ENCODE measurements at places on chromosomes 5 and 9.

DNA sequence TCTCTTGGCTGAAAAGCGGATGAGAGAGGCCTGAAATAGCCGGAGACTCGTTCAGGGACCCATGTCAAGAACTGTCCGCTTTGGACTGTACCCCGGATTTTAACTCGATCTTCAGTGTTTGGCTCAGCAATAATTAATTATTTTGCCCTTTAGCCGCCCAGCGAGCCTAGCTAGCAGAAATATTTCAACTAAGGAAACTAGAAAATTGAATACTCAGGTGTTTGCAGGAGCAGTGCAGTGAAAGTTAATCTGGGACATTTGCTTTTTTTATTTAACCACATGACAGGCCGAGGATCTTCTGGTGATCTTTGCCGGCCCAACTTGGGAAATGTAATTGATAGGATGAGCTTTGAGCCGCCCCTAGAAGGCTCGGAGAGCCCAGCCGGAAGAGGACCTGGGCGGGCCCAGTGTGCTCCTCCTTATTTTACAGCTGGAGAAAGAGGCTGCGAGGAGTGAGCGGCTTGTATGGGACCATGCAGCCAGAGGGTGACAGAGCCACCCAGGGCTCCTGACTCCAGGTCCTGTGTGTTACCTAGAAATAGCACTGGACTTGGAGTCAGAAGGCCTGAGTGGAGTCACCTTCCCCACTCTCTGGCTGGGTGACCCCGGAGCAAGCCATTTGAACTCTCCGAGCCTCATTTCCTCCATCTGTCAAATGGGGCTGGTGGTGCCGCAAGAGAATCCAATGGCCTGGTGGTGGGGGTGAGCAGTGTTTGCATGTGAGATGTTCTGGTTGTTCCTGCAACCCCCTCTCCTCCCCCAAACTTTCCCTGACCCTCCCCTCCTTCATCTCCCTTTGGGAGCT is 2.4 kb downstream of the PPARGC1B start:
- DNase-seq = no peak

- no peak for DNase-seq
Observed at GRCh38 chr5:84392836-84393235, 8.2 kb upstream of the EDIL3 start.

GRCh38 chr5:32223972-32224609 is 50.0 kb upstream of the GOLPH3 start:
- no peak for DNase-seq

- no peak for DNase-seq
Observed at GRCh38 chr5:119289438-119290044, 66.3 kb upstream of the TNFAIP8 start.

GRCh38 chr5:30343707-30344106 is 849.8 kb upstream of the CDH6 start:
- no peak for DNase-seq

DNA sequence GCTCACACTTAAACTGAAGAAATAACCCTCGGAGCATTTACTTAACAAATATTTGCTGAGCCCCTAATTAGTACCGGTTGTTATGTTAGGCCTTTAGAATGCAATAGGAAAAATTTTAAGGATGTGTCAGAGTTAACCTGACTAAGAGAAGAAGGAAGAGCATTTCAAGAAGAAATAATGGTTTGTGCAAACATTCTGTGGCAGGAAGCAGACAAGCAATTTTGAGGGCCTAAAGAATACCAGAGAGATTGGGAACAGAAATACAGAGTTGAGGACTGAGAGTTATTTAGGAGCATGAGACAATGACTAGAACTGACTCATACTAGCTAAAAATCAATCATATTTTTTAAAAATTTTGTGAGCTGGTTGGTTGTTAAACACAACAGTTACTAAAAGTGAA is 218.8 kb downstream of the PRR16 start:
- DNase-seq = no peak

GRCh38 chr9:113675475-113675941 is 200.6 kb upstream of the ZNF618 start:
- DNase-seq = no peak

DNA sequence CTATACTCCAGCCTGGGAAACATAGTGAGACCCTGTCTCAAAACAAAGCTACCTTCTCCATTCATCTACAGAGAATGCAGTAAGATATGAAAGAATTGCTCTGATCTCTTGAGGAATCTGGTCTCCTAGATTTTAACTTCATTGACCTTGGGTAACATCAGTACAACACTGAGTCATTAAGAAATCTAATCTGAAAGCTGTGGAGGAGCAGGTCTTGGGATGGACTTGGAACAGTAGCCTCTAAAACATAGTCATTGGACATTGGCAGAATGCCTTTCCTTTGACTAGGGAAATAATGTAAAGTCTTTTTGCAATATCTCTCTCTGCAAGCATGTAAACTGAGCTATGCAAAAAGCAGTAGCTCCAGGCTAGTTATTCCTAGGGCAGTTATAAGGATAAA is 58.1 kb downstream of the KCNN2 start:
- DNase-seq = no peak

- peak; percentile 79 for DNase-seq
Observed at GRCh38 chr9:89000973-89001916, 10.0 kb downstream of the S1PR3 start.

DNA sequence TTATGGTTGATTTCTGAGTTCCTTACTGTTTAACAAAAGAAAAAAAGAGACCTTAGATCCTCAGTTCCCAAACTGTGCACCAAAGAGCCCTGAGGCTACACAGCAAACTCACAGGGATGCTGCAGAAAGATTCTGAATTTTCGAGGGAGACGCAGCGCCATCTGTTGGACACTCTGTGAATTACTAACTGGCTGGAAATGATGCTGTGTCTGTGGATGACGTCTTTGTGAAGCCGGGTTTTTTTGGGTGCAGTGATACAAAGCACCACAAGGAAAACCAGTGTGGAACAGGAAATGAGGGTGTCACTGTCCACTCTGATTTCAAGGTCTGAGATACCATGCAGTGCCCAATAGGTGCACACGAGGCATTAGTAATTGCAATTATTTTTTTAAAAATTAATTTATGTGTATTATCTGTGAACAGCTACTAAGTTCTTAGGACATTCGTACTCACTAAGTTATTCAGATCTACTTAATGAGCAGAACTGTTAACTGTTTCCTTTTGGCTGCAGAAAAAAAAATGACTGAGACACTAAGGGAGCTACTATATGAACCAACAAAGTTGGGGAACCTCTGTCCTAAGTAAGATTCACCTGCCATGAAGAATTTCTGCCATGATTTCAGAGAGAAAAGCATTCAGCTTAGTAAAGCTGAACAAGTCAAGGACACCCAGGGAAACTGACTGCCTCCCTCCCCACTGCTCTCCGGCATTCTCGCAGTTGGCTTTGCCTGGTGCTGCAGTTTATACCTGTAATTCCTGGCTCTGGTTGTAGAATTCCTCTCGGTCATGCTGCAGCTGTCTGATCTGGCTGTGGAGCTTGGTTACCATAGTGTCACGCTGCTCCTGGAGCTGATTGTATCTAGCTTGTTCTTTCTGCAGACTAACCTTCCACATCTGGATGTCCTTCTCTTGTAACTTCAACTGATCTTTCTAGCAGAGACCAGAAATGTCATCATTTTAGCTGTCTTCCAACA is 23.4 kb downstream of the SPACA9 start:
- peak; percentile 79 for DNase-seq

DNA sequence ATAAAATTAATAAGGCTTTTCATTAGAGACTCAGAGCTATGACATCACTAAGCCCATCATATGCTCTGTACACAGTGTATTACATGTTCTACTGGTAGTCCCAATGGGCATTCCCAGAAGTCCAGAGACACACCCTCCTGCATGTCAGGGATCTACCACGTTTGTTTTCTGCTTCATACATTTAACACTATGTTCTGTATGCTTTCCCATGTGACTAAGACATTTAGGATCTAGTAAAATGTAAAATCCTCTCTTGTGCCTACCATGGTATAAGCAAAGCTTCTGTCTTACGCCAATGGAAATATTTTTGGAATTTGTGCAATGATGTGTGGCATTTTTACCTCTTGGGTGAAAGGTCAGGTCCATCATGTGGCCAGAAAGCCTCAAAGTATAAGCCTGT is 192.4 kb downstream of the ADAMTSL1 start:
- DNase-seq = no peak

GRCh38 chr9:129626625-129627284 is 792 bp downstream of the NTMT1 start:
- DNase-seq = no peak

- DNase-seq = no peak
Observed at GRCh38 chr5:117497601-117498000, 923.0 kb upstream of the SEMA6A start.

- DNase-seq = no peak
Observed at GRCh38 chr9:36165826-36166167, 3.4 kb upstream of the CCIN start.

DNA sequence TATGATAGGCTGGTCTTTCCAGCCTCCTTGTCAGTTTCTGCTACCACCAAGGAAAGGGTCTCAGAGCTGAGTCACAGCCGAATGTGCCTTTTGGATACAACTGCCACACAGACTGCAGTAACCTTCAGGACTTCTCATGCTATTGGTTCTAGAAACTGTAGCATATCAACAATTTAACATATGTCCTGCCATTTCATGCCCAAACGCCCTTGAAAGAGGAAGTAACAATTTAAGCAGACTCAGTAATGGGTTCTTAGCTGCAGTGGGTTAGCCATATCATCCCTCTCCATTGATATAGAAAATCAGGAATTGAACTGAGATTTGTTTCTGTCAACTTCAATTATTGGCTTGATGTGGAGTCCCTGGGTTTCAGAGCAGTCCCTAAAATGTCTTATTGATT is 4.1 kb upstream of the CLK4 start:
- no peak for DNase-seq

GRCh38 chr9:123129423-123129822 is 96.0 kb downstream of the GPR21 start:
- no peak for DNase-seq

GRCh38 chr5:169416583-169417196 is 115.8 kb upstream of the SLIT3 start:
- DNase-seq = no peak

DNA sequence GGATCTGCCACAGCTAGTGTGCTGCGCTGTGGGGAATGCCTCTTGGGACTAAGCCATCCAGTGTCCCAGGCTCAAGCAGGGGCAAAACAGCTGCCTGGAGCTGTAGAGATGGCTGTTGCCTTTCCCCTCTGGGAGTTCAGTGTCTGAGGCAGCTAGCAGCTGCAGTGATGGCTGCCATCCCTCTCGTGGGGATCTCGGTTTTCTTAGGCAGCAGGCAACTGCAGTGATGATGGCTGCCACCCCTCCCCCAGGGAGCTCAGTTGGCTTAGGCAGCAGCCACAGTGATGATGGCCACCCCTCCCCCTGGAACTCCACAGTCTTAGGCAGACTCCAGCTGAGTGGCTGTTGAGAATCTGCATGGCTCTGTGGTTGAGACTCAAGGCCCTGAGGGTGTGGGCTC is 1389.2 kb upstream of the NUDT12 start:
- no peak for DNase-seq

GRCh38 chr5:180366326-180366725 is 13.2 kb upstream of the GFPT2 start:
- peak; percentile 84 for DNase-seq

DNA sequence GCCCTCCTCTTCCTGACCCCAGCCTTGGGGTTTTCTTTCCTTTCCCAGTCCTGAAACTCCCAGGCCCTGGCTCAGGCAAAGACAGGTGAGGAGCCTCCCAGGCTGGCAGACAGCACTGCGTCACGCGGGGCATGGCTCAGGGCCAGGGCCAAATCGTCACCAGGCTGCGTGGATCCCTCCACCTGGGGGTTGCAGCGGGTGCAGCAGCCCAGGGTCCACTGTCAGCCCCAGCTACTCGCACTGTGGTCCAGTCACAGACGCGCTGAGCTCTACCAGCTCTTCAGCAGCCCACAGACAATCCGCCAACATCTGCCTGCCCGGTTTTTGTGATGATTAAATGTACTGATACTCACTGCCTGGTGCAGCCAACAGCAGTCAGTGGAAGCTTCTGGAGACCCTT is 12.1 kb downstream of the FAM78A start:
- no peak for DNase-seq

GRCh38 chr5:39394946-39395345 is 29.8 kb downstream of the DAB2 start:
- no peak for DNase-seq

GRCh38 chr5:177609076-177610059 is 9.4 kb downstream of the B4GALT7 start:
- DNase-seq = no peak

DNA sequence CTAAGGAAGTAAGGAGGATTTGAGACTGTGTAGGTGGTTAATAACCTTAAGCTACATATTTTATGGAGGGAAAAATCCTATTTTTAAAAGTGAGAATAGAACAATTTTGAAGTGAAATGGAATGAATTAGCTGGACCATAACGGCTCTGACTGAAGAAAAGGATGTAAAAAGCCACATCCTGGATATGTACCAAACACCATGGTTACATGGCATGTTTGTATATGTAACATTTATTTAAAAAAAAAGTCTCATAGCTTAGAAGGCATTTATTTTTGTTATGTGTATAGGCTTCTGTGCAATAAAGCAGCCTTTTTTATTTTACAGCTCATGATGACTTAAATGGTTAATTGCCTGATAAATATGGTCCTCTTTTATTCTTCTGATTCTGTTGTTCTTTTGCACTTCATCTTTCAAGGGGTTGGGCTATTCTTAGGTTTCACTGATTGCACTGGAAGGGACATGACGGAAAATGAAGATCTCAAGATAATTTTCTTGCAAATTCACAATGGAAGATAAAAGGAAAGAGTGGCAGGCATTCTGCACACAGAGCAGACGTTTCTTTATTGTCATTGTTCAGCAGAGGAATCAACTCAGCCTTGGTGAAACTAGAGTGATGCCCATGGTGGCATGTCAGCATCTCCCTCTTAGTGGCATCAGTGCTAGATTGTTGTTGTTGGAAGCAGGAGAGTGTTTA is 63.1 kb downstream of the DOCK8 start:
- DNase-seq = no peak

DNA sequence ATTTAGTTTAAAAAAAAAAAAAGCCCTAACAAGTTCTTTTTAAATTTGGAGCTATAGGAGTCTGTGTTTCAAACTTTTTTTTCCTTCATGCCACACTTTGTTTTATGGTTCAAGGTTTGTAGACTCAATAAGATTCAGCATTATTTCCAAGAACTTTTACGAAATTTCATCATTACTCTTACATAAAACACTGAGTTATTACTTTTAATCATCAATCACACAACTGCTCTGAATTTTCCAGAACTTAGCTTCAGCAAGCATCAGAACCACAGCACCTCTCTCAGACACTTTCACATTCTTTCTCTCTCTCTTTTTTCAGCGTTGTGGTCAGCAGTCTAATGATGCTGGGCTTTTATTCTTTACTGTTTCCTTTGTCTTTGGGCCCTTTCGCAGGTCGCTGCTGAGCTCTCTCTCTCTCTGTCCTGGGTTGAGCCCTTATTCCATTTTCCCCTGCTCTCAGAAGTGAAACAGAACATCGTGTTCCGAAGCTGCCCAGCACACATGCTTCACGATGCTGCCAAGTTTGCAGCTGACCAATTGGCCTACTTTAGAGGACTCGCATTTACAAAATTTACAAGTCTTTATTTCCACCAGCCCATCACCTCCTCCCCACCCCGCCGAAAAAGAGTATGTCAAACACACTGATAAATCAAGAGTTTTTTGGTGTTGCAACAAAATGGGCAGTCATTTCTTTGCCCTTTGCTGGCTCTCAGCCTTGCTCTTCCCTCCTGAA is 44.6 kb upstream of the PIK3R1 start:
- DNase-seq = peak; percentile 84

GRCh38 chr9:4102078-4102477 is 197.8 kb downstream of the GLIS3 start:
- no peak for DNase-seq

- DNase-seq = no peak
Observed at GRCh38 chr5:45542421-45542820, 153.8 kb downstream of the HCN1 start.

GRCh38 chr5:11335881-11336760 is 568.1 kb downstream of the CTNND2 start:
- DNase-seq = no peak

- DNase-seq = no peak
Observed at GRCh38 chr5:159971514-159971913, 37.4 kb upstream of the TTC1 start.
